ENCODE measurements at places on chromosomes 6 and 20. TPM values are rescaled to one million over a fixed set of nuclear protein-coding genes. Genes with fewer than 3 reads are reported as not detected.

DNA sequence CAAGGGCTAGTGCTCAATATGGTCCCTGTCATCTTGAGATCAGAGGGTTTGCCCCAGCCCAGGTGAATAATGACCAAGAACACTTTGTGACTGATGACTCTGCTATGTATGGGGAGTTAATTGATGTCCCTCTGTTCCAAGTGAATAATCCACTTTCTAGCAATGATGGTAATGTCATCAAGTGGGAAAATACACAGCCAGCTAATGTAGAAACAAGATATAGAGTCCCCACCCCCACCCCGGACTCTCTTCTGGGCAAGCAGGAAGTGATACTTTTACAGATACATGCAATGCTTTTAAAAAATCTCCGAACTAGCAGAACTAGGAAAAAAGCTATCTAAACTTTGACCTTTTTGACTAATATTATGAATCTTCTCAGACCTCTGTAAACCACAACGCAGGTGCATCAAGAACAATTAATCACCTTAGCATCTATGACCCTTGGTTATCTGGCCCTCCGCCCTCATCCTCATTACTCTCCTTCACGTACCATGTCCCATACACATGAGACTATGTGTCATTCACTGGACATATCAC is 30.5 kb downstream of the CNR1 start:
- DNase-seq, result no peak

- DNase-seq, result peak; percentile 95
Observed at GRCh38 chr20:41003143-41003935, 25.3 kb upstream of the TOP1 start.

DNA sequence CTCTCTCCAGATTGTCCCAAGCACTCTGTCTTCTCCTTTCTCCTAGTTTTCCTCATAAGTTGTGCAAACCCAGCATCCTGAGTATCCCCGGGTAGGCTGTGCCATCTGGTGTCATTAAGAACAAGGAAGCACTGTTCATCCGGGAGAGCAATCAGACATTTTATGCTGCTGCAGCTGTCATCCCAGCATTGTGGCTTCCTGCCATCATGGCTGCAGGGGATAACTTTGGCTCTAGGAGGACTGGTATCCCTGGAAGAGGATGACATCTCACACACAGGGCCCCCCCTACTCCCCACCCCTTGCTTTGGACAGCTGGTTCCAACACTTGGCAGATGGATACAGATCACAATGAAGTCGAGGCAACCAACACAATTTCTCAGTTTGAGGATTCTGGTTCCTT is 1195.1 kb upstream of the MAP3K7 start:
- DNase-seq, result no peak

The DSP gene
- 67.4 TPM for total RNA-seq

GRCh38 chr6:148548065-148548748 is 198.6 kb upstream of the UST start:
- no peak for DNase-seq

DNA sequence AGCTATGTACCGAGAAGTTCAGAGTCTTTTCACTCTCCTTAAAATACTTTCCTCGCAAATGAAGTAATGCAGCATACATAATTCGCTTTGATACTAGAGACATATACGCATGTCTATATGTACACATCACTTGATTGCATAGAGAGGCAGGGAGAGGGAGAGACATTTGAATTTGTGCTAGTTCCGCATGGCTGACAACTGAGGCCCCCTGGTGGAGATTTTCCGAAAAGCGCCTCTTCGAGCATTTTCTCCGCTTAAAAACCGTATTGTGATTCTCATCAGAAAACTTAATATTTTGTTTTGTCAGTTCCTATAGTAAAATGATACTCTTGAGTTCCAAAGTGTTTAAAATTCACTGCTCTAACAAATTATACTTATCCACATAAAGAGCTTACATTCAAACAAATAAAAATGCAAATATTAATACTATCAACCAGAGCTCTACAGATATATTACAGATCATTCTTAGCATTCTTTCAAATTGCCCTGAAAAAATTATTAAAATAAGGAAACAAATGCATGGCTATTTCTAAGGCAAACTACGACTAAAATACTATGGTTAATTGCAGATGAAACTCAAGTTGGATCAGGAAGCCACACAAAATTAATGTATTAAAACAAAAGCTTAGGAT is 637 bp downstream of the MYLK4 start:
- DNase-seq, result peak; percentile 37

All from Daoy (cell line).